H9 (cell line): ENCODE measurements at places on chromosomes 5 and 9.
A peak's percentile ranks its signal among the peaks of the same experiment; 100 is the strongest.

DNA sequence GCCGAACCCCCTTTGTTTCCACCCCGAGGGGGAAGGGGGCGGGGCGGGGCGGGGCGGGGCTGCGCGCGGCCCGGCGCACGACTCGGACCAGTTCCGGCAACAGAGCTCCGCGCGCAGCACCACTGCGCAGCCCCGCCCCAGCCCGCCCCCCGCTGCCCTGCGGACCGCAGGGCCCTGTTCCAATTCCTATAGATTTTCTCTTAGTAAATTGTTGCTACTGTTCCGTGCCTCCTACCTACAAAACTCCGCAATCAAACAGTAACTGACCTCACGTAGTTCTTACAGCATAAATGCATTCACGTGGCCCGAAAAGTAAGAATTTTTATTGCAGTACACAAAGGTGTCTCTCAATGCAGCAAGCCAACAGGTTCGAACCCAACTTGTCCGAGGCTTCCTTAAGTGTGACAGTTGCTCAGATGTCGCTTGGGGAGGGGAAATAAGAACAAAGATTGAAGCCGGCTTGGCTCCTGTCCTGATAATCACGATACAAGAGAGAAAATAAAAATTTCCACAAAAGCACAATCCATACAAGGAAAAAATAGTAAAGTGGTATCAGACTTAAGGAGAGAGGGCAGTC is 1.2 kb upstream of the RNF38 start:
- peak; percentile 83 for DNase-seq

DNA sequence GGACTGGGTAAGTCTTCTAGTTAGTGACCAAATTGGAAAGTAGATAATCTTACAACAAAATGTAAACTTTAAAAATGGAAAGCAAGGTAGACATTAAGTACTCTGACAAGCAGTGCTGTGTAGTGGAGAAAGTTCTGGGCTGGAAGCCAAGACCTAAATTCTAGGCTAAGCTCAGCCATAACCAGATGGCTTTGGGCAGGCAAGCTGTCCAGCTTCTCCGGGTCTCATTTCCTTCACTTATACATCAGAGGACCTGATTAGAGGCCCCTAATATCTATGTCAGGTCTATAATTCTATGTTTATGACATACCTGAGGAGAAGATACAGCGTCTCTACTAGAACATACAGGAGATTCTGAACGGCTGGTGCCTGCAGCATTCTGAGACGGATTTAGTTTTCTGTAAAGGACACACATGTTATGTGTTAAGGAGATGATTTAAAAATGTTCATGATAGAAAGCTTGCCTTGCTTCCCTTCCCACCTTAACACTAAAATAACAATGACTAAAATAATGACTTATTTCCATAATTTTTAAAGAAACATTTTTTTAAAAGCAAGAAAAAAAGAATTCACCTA is 61.2 kb downstream of the ELL2 start:
- DNase-seq: no peak

GRCh38 chr5:152472083-152472482 is 67.0 kb upstream of the NMUR2 start:
- no peak for DNase-seq

DNA sequence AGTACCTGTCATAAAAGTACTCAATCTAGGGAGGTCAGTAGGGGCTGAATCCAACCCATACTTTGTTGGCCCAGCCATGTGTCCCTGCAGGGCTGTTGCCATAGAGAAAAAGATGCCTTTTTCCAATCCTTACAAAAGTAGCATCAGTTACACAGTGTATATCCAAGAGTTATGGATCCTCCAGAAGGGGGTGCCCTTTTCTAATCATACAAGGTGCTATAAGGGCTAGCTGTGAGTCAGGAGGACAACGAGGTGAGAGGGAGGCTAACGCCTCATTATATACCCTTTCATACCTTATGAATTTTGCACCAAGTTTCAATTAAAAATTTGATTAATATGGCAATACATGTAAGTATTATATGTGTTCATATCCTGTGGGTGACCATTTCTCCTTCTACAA is 4.8 kb downstream of the KIAA0825 start:
- no peak for DNase-seq

DNA sequence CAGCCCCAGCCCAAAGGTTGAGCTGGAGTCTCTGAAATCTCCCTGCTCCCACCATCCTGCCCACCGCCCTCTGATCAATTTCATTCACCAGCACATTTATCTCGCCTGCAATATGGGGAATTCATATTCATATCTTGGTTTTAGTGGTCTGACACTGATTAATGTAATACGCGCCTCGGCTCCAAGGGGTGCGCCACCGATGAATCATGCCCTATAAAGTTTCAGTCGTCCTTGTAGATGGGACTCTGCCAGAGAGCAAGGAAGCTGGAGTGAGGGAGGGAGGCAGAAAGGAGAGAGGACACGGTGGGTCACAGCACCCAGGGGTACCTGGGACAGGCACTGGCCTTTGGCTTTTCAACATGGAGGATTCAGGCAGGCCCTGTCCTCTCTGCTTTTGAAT is 8.9 kb downstream of the IRX1 start:
- DNase-seq: no peak

DNA sequence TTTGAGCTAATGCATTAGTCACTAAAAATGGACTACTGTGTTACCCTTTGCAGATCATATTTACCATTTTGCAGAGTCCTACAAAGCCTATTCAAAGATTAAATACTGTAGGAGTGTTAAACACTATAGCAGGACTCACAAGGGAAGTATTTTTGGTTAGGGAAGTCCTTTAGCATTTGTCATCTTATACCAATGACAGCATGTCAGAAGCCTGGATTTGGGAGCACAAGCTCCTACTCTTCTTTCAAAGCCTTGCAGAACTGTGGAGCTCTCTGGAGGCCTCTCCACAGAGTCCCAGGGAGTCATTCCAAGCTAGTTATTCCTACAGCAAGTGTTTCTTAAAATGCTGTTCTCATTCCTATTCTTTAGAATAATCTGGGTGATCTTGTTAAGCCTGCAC is 288.8 kb downstream of the PIK3R1 start:
- DNase-seq: no peak

GRCh38 chr9:38233343-38233742 is 159.2 kb upstream of the ALDH1B1 start:
- DNase-seq: no peak

DNA sequence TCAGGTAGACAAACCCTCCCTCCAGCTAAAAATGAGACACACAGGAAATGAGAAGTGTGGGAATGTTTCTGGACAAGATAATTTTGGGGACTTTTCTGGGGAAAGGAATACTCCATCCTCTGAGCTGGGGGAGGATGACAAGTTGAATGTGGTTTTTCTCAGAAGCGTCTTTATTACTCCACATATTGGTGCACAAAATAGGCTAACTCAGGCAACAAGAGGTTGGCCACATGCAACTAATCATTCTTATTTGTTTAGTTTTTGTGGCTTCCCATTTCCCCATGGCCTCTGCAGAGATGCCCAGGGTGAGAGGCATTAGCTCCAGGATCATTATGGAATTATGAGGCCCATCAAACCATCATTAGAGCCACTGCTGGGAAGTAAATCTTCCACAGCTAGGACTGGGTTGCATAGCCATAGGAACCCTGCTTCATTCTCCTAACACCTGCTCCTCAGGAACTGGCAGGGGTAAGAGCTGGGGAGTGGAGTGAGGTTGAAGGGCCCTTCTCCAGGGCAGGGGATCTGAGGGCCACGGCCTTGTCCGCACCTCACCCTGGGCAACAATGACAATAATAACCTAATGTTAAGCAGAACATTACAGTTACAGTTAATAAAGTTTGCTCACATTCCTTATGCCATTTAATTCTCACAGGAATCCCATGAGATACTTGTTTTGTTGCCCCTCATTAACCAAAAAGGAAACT is 9.3 kb upstream of the SIL1 start:
- DNase-seq: no peak

DNA sequence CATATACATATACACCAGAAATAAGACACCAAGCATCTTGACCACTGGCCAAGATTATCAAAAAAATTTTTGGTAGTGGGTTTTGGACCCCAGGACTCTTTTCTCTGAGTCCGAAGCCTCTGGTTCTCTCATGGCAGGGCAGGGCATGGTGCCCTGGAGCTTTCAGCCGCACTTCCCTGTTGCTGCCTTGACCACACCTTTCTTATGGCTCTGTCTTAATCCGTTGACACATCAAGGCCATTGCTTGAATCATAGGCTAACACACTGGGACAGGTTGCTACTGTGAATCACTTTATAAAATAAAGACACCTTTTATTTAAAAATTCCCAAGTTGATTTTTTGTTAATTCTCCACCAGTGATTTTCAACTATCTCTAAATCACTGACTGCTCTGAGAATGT is 45.4 kb upstream of the CAST start:
- DNase-seq: no peak

DNA sequence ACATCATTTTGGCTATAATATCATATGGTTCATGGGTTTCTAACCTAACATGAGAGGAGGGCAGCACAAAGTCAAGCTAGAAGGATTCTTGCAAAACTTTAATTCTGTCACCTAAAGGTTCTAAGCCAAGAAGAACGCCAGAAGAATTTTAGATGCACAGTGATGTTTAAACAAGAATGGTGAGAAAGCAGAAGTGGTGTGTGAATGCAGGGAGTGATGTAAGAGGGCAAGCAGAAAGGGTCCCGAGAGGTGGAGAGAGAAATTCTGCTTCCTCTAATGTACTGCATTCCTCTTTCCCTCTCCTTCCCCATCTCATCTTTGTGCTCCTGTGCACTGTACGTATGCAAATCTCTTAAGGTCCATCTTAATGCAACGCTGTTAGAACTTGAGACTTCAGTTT is 2.1 kb upstream of the TRMO start:
- no peak for DNase-seq

DNA sequence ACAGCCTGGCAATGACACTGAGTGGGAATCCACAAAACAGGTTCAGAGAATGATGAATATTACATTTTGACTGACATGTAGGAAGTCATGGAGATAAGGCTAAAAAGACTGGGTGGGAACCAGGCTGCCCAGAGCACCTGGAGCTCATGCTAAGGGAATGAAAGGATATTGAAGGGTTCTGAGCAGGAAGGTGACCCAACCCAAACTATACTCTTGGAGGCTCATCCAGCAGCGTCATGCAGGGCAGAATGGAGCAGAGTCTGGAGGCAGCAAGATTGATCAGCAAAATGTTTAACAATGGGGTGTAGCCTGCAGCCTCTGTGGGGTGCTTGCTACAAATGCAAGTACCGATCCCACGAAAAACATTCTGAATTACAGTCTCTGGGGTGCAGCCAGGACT is 120.2 kb downstream of the PSD2 start:
- DNase-seq: no peak

DNA sequence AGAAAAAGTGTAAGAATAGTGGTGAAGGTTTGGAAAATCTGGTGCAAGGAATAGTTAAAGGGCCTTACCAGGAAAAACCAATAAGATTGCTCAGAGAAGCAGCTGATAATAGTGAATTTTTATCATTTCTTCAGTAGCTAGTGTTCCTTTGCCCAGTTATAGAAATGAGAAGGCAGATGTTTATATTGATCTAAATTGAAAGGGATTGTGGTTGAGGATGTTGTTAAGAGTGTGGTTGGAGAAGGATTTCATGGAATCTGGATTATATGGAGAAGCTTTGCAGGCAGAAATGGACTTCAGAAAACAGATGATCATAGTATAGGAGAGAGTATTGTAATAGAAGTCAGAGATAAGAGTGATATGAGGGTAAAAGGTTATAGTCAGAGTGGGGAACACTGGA is 102.6 kb downstream of the XRCC4 start:
- DNase-seq: no peak

- no peak for DNase-seq
These were observed 34.2 kb upstream of the SUB1 start for GRCh38 chr5:32551194-32551593.

- peak; percentile 31 for DNase-seq
These were observed 13.3 kb downstream of the DCANP1 start for GRCh38 chr5:135433681-135434426.

GRCh38 chr9:134268747-134269146 is 57.5 kb upstream of the RXRA start:
- no peak for DNase-seq

GRCh38 chr5:55226027-55226933 is 835 bp downstream of the MCIDAS start:
- peak; percentile 87 for DNase-seq

DNA sequence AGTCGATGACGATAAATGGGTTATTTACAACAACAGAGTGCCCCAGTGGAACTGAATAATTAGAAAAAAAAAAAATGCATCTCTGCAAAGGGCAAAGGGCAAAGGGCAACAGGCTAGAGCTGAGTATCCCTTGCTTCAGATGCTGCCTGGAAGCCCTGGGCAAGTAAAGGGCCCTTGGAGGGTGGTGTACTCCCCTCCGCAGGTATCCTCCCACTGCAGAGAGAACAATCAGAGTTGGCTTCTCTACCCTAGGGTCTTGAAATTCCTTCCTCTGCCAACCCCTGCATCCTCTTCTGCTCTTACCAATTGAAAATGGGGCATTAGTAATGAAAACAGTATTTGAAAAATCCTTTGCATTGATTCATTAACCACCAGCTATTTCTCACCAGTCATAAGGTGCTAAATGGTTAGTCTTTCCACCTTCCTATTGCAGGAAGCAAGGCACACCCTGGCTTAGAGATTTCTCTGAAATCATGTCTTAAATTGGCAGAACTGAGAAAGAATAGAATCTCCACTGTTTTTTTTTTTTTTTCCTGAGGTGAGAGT is 122.6 kb downstream of the SEMA6A start:
- DNase-seq: no peak

GRCh38 chr5:142484821-142485387 is 160.1 kb upstream of the SPRY4 start:
- no peak for DNase-seq

GRCh38 chr5:74940782-74941353 is 74.7 kb upstream of the FAM169A start:
- DNase-seq: no peak

DNA sequence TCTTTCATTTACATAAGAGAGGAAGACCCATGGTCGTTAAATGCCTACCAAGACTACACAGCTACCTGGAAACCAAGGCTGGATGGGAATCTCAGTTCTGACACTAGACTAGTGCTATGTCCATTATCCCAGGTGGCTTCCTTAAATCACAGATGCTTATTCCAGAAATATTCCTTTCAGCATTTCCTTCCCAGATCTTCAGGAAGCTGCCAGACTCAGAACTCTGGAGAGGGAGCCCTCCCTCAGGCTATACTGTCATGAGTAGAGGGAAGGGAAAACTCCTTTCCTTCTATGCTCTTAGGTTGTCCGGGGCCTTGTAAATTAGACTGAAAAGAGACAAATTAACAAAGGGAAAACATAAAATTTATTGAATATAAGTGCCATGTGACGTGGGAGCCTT is 20.8 kb downstream of the FREM1 start:
- DNase-seq: no peak

DNA sequence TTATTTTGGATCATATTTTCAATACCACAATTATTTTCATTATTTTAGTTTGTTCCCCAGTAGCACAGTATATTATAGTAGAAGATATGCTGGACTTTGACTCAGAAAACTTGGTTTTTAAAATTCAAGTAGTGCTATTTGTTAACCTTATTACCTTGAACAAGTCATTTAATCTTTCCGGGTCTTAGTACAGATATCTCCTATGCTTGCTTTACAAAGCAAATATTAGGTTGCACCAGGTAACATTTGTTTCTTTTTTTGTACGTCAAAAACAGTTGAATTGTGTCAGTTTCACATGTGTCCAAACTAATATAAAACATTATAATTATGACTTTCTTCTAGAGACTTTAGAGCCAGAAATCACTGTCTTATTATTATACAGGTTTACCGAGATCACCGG is 338.1 kb downstream of the ARL15 start:
- DNase-seq: no peak
